ENCODE measurements at places on chromosomes 16 and 17.

- no peak for DNase-seq
Observed at GRCh38 chr16:67170168-67170948, at the start of gene NOL3. NOL3 (plus strand) TSS chr16:67170538.

- DNase-seq: no peak
Observed at GRCh38 chr16:58127634-58128033, 1.5 kb downstream of the CFAP20 start.

- no peak for DNase-seq
Observed at GRCh38 chr17:80455784-80456183, 20.6 kb downstream of the NPTX1 start.

GRCh38 chr17:40524243-40524965 is 23.0 kb upstream of the TNS4 start:
- no peak for DNase-seq

DNA sequence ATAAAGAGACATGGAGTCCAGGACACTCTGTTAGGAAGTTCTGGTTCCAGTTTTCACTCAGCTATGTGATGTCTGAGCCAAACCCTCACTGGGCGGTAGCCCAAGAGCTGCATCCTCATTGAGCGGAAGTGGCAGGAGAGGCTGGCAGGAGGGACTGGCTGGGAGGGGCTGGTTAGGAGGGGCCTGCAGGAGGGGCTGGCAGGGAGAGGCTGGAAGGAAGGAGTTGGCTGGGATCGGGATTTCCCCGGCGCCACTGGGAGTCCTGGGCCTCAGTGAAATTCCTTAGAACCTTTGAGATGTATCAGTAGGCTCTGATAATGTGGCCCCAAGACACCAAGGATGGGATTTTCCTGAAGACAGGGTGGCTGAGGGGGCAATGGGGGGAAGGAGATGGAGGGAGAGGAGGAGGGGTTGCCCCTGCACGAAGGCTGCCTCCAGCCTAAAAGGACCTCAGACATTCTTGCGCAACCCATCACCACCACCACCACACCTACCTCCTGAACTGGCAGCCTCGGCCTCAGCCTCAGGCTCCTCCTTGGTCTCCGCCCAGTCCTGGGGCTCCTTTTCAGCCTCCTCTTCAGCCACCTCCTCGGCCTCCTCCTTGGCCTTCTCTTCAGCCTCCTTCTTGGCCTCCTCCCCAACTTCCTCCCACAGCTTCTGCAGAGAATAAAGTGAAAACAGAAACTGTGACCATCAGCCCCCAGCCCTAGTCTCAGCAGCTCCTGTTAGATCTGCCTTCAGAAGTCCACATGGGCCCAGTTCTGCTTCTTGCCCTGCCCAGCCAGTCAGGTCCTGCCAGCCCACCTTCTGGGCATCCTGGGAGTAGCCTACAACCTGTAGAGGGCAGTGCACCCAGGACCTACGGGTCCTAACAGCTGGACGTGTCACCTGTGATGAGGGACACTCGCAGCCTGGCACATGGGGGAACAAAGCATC is 31.7 kb downstream of the CNGB1 start:
- DNase-seq: no peak

DNA sequence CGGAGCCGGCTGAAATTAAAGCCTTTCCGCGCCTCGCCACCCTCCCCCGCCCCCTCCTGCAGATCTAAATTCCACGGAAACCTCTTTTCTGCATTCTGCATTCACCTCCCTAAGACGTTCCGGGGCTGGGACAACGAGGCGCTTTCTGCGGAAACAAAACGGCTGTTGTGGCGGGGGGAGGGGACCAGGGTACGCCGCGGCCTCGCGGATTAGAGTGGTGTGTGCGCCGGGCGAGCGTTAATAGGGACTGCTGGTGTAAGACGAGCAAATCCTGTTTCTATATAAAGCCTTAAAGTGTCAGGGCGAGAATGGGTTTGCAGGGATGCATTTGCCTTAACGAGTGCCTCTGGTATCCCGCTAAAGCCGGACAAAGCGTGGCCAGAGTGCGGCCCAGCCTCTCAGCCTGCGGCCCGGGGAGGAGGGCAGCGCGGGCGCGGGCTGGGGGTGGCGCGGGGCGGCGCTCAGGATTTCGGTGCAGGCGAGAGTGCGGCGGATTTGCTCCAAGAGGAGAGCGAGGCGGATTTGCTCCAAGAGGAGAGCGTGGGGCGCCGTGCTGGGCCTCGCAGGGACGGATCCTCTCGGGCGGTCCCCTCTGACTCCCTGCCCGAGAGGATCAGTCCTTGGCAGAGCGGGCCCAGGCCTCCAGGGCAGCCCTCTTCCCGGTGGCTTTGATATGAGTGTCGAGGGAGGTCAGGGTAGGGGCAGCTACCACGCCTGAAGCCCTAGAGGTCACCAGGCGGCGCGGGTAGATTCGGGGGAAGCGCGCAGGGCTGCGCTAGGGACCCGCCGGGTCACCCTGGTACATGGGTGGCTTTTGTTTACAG is 5.1 kb downstream of the BAHCC1 start:
- DNase-seq: no peak

DNA sequence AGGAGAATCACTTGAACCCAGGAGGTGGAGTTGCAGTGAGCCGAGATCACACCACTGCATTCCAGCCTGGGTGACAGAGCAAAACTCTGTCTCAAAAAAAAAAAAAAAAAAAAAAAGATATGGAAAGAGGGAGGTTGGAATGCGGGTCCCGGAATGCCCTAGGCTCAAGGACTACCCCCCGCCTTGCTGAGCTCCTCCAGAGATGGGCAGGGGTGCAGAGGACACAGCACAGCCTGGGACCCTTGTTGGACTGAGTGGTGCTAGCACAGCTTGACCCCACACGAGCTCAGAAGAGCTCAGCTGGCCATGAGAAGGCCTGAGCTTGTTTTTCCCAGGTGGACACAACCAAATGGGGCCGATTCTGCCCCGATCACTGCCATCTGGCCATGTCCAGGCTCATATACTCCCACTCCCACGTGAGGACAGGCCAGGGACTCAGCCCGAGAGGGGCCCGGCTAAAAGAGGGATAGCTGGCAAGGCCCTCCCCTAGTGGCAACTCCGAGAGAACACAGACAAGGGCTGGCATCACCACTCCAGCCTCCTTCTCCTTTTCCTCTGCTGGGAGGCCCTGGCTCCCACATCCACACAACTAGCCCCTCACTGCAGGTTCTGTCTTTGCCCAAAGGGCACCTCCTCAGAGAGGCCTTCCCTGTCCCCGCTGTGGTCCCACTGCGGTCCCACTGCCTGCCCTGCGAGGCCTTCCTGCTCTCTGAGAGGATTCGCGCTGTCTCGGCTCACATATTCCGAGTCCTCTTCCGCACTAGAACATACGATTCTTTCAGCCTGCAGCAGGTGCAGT is 11.0 kb downstream of the SGCA start:
- DNase-seq: no peak

DNA sequence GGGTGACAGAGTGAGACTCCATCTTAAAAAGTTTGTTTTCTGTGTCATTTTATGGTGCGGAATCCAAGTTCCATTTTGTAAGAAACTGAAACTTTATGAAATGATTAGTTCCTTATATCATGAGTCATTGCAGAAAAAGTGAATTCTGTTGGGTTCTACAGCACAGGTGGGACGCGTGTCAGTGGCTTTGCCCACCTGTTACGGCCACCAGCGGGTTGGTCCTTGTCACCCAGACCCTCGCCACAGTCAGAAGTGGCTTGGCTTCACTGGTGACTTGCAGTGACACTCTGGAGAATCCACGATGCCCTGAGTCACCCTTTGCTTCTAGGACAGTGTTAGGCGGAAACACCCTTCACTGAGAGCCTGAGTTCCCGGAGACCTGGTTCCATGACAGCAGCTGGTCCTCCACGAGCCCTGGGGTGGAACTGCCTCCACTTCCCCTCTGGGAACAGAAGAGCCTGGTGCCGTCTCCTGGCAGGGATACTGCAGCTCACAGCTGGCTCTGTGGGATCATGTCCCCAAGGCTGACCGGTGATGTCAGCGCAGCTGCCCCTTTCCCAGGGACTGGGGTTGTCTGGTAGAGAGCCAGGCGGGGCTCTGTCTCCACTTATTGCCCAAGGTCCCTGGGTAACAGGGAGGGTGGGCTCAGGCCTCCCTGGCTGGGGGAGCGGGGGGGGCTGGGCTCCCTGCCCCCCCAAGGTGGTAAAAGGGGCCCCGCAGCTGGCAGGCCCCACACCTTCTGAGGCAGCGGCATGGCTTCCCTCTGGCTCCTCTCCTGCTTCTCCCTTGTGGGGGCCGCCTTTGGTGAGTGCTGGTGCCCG is at the start of gene CTRB1:
Gene CTRB1 (plus strand): TSS at position 733 of the 821 bp plus-strand sequence. CDS start 20 bp downstream, at position 753.
- DNase-seq: no peak

GRCh38 chr17:35736236-35736635 is 4.8 kb downstream of the RASL10B start:
- DNase-seq: no peak

DNA sequence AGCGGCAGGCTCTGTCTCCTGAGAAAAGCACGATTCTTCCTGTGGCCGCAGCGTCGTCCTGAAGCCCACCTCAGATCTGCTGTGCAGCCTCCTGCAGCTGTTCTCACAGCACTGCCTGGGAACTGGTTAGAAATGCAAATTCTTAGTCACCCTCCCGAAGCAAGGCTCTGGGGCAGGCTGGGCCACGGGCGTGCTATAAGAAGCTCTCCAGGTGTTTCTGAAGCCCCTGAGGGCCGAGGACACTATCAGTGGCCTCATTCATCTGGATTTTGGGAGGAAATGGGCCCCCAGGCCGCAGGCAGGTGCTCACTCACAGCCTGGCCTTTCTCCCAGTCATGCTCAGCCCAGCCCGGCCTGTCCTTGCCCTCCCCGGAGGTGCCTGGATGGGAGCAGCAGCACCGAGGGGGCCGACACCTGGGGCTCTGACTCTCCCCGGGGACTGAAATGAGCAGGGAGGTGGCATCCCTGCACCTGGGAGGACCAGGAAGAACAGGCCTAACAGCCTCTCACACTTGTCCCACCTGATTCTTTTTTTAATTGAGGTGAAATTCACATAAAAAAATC is 10.4 kb upstream of the NLRC3 start:
- DNase-seq: no peak

- DNase-seq: no peak
Observed at GRCh38 chr17:46962374-46962790, 16.7 kb downstream of the RPRML start.

DNA sequence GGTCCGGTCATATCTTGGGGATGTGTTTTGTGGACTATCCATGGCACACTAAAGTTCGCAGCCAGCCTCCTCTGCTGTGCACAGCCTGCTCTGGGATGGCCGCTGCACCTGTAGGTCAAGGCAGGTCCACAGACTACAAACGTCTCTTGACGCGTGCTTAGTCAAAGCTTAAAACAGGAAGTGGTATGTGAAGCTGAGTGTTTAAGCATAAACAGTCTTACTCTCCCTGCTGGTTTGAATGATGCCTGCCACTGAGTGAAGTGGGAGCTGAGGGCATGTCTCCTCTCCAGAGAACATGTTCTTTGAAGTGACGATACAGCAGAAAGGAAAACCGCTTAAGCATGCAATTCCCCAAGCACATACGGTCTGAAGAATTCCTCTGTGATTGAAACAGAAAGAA is 365.6 kb downstream of the SLC39A11 start:
- DNase-seq: no peak

DNA sequence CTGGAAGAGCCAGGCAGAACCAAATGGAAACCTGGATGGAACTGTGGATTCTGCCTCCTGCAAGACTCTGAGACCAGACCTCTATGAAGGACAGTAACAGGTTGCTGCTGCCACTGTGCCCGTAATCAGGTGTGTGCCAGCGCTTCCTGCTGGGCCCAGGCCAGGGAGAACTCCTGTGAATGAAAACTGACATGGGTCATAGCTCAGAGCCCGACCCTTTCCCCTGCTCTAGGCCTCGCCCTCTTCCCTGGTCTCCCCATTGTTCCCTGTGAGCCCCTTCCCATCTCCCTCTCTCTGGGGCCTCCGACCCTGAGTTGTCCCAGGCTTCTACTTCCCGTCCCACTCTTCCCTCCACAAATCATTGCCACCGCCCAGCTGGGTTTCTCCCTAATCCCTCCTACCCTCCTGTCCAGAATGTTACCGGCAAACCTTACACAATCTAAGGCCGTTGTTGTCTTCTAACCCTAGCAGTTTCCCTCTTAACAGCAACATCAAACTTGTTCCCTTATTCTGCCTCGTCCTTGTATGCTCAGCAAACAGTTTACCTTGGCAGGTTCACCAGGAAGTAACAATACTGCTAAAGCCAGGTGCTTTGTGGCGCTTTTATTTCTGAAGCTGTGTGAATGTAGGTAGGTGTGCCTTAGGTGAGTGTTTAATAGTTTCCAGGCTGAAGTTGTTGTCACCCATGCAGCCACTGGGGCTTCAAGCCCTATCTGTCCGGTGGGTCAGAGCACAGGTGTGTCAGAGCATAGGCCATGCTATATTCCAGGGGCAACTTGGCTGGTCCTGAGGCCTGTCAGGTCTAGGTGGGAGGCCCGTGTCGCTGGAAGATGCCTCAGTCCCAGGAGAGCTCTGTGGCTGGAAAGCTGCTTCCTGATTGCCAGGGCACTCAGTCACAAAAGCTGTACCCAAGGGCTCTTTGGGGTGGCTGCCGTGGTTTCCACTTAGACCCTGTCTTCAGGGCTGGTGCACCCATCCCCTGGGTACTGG is 32.0 kb downstream of the SMPD3 start:
- no peak for DNase-seq

- no peak for DNase-seq
Observed at GRCh38 chr17:35788477-35789368, 6.7 kb downstream of the MMP28 start.

- DNase-seq: no peak
Observed at GRCh38 chr17:45702666-45703266, 81.4 kb upstream of the CRHR1 start.

DNA sequence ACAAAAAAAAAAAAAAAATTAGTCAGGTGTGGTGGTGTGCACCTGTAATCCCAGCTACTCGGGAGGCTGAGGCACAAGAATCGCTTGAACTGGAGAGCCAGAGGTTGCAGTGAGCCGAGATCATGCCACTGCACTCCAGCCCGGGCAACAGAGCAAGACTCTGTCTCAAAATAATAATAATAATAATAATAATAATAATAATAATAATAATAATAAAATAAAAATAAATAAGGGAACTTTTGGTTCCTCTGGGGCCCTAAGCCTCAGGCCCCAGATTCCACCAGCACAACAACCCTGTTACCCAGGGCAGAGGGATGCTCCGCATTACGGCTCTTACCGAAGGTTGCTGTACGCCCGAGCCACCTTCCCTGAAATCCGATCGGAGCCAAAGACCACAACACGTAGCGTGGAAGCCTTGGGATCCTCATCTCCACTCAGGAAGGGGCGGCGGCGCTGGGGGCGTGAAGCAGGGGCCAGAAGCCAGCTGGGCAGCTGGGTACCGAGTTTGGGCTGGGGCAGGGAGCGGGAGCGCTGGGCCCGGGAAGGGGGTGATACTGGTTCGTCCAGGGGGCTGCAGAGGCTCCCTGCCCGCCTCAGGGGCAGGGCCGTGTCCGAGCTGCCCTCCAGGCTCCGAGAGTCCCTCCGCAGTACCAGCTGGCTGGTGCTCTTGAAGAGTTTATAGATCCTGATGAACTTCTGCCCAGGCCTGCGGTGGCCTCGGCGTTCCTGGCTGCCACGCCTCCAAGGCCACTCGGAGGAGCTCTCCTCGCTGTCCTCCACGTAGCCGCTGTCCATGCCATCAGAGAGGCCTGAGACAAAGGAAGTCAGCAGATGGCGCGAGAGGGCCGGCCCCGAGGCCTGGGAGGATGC is 20.6 kb upstream of the PIK3R6 start:
- DNase-seq: no peak

- no peak for DNase-seq
Observed at GRCh38 chr17:8692916-8693315, 51.7 kb downstream of the CCDC42 start.

GRCh38 chr17:29155227-29155965 is 24.8 kb downstream of the MYO18A start:
- peak; percentile 30 for DNase-seq

GRCh38 chr17:64765191-64765889 is 103.2 kb upstream of the SMURF2 start:
- DNase-seq: no peak
